ENCODE measurements at places on chromosomes 12 and 14.

- no peak for DNase-seq
These were observed 335.8 kb upstream of the E2F7 start for GRCh38 chr12:77401064-77401769.

- DNase-seq, result no peak
These were observed 229.9 kb downstream of the NTF3 start for GRCh38 chr12:5661811-5662210.

GRCh38 chr14:99837822-99838221 is 44.6 kb downstream of the EML1 start:
- DNase-seq, result no peak

DNA sequence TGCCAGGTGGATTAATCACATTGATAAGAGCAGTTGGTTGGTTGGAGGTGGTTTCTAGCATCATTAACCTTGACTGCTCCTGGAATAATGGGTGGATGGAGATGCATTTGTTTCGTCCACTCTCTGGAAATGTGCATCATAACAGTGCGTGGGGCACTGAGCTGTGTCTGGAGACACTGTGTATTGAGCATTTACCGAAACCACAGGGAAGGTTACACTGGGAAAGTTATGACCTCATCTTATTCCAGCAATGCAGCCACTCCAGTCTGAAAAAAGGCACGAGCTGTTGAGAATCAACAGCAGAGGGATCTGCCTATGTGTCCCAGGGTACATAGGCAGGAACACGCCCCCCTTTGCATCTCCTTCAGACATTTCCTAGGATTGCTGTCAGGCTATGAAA is 27.2 kb downstream of the RNFT2 start:
- DNase-seq, result no peak

DNA sequence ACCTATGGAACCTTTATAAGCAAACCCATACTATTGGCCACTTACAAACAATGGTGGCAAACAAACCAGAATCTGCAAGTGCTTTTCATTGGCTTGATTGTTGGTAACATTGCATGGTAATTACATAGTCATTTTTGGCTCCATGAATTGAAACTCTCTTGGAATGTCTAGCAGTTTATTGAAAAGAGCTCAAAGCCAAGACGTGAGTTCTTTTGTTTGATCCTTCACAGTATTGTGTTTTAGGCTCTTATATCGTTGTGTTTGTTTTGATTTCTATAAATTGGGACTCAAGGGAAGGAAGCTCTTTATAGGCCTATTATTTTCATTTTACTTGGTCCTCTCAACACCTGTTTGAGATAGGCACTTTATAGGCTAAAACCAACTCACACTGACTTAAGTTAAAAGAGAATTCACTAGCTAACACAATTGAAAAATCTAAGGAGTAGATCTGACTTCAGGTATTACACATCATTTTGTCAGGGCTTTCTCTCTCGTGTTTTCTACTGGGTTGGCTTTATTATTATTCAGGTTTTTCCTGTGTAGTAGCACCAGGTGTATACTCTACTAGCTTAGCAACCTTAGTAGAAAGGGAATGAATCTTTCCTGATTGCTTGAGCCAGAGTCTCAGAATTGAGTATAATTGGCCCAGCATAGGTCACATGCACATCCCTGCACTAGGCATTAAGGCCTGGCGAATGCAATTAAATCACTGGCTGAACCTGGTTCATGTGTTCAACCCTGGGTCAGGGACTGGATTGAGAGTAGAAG is 341.4 kb downstream of the RAD51B start:
- DNase-seq, result no peak

GRCh38 chr12:3175238-3175637 is 98.1 kb downstream of the TSPAN9 start:
- no peak for DNase-seq

- no peak for DNase-seq
These were observed 30.1 kb downstream of the GPR135 start for GRCh38 chr14:59435101-59435500.

GRCh38 chr12:21456291-21456780 is 18.9 kb downstream of the PYROXD1 start:
- DNase-seq, result no peak

GRCh38 chr14:69483765-69484443 is 624 bp upstream of the PLEKHD1 start:
- no peak for DNase-seq

GRCh38 chr12:113463746-113464451 is 7.8 kb downstream of the LHX5 start:
- DNase-seq, result no peak

DNA sequence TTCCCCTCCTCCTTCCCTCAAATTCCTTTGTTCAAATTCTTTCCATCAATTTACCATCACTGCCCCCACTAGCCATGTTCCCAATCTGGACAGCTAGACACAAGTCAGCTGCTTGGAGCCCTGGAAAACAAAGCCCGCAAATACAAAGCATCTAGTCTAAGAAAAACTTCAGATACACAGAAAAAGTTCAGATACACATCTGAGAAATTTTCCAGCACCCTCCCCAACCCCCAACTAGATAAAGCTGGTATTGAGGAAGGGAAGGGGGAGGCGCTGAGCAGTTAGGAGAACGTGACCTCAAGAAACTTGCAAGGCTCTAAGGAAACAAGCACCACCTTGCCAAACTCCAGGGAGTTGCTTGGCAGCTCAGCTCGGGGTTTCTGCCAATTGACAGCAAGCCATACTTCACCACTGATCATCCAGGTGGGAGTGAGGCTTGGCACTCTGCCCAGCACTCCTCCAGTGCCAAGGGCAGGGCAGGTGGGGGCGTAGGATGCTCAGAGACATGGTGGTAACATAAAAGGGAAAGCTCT is 5.1 kb upstream of the CNIH1 start:
- no peak for DNase-seq

GRCh38 chr14:105005329-105005928 is 15.5 kb downstream of the CDCA4 start:
- no peak for DNase-seq

DNA sequence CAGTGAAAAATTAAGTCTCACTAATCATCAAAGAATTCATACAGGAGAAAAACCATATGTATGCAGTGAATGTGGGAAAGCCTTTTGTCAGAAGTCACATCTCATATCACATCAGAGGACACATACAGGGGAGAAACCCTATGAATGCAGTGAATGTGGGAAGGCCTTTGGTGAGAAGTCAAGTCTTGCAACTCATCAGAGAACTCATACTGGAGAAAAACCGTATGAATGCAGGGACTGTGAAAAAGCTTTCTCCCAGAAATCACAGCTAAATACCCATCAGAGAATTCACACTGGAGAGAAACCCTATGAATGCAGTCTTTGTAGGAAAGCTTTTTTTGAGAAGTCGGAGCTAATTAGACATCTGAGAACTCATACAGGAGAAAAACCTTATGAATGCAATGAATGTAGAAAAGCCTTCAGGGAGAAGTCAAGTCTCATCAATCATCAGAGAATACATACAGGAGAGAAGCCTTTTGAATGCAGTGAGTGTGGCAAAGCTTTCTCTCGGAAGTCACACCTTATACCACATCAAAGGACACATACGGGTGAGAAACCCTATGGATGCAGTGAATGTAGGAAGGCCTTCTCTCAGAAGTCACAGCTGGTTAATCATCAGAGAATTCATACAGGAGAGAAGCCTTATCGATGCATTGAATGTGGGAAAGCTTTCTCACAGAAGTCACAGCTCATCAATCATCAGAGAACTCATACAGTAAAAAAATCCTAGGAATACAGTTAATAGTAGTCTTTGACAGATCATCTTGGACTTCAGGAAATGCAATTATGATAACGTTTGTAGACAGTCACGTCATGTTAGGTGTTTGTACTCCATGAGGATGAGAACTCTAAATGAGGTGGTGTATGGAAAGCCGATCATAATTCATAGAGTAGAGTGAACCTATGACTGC is 21.1 kb downstream of the ZNF84 start:
- DNase-seq, result no peak

DNA sequence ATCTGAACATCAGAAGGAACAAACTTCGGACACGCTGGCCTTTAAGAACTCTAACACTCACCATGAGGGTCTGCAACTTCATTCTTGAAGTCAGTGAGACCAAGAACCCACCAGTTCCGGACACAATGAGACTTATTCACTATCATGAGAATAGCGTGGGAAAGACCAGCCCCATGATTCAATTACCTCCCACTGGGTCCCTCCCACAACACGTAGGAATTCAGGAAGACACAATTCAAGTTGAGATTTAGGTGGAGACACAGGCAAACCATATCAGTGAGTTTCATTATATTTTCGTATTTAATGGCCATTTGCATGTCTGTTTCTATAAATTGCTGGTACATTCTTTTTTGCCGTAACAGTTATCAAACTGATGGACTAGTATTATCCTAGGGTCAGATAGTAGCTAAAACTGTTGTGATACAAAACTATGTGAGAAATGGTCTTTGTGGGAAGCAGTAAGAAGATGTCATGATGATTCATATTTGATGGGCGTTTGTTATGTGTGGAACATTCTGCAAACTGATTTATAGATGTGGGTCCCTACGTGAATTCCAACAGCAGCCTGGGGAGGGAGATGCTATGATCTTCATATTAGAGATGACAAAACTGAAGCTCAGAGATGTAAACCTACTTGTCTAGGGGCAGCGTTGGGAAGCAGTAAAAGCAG is 282.4 kb upstream of the TMEM132C start:
- no peak for DNase-seq

DNA sequence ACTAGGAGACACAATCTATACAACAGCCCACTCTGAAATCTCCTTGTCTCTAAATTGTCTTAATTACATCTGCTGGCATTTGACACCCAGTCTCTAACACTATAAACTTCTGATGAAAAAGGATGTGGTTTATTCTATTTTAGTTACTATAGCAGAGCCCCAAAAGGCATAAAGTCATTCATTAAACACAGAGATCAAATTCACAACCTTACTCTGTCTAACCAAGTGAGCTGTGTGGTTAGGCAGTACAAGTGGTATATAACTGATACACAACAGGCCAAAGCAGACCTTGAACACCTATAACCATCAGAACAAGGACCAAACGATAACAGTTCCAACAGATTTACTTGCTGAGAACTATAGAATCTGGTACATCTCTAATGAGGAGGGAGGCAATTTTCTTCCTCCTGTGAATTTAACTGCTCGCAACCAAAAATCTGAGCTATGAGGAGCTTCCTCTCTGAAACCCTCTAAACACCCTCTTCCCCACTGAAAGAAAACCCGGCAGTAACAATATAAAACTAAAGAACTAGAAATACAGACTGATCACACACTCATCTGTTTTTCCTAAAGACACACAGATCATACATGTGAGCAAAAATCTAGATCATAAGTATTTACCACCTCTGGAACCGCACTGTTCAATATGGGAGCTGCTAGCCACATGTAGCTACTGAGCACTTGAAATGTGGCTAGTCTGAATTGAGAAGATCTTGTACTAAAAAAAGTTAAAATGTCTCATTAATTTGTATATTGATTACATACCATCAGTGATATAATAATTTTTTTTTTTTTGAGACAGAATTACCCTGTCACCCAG is 17.7 kb downstream of the SPPL3 start:
- no peak for DNase-seq

DNA sequence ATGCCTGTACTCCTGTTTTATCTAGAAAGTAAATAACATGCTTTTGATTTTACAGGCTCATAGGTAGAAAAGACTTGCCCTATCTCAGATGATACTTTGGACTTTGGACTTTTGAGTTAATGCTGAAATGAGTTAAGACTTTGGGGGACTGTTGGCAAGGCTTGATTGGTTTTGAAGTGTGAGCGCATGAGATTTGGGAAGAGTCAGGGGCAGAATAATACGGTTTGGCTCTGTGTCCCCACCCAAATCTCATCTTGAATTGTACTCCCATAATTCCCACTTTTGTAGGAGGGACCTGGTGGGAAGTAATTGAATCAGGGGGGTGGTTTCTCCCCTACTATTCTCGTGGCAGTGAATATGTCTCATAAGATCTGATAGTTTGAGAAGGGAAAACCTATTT is 156.2 kb upstream of the GZMB start:
- no peak for DNase-seq
